SJCRH30 (cell line): ENCODE measurements at places on chromosomes 16 and 17. TPM values are rescaled to one million over a fixed set of nuclear protein-coding genes. Genes with fewer than 3 reads are reported as not detected.

ATP1B2 gene
- 0.04 and 0.10 TPM in 2 replicates for total RNA-seq

CLEC19A gene
- total RNA-seq = not detected in 2 replicates

EPX gene
- not detected in 2 replicates for total RNA-seq

CCT6B gene
- 0.46 and 0.79 TPM in 2 replicates for total RNA-seq

FBXW10B gene
- total RNA-seq = 0.10 and 0.12 TPM in 2 replicates

ABI3 gene
- total RNA-seq = 3.4 and 4.2 TPM in 2 replicates

TMEM204 gene
- total RNA-seq = 1.1 and 1.2 TPM in 2 replicates

MMP15 gene
- 3.5 and 3.9 TPM in 2 replicates for total RNA-seq

GRCh38 chr17:53765609-53766008 is 57.1 kb upstream of the KIF2B start:
- DNase-seq = no peak

- DNase-seq = no peak
These were observed 218.7 kb downstream of the XYLT1 start for GRCh38 chr16:17252064-17252463.

- no peak for DNase-seq
These were observed 112.9 kb downstream of the ANKRD11 start for GRCh38 chr16:89377453-89377848.

DNA sequence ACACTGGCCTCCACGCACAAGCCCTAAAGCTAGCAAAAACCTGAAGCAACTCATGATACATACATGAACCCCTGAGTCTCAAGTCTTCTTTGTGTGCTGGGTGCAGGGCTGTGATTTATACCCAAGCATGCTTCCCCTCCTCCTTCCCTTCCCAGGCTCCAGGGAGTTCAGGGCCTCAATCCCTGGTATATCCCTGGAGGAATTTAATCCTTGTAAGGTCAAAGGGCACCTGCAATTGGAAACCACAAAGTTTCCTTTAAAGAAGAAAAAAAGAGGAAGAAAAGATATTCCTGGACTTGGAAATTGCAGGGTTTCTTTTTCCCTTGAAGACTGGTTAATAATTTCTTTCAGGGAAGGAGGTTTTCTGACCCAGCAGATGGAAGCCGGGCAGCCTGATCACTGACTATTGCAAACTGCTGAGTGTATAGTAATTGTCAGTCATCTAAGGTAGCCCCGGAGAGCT is 182.3 kb downstream of the AATF start:
- DNase-seq = peak; percentile 51

- DNase-seq = no peak
These were observed 5.3 kb downstream of the PDK2 start for GRCh38 chr17:50100480-50100883.

GRCh38 chr16:74169687-74170376 is 126.8 kb upstream of the PSMD7 start:
- peak; percentile 1 for DNase-seq

DNA sequence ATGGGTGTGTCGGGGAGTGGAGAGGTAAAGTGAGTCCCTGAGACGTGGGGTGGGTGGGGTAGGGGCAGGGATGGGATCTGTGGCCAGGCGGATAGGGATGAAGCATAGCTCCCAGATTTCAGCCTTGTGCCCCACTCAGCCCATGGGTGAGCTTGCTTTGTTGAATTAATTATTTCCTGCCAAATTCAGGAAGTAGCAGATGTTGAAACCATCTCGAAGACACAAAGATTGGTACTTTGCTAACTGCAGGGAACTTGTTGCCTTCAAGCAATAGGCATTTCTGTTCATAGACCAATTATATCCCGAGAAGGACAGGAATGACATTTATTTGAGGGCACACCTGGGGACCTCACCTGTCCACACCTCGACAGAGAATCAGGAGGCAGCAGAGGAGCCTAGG is 11.0 kb upstream of the C16orf74 start:
- DNase-seq = no peak

DNA sequence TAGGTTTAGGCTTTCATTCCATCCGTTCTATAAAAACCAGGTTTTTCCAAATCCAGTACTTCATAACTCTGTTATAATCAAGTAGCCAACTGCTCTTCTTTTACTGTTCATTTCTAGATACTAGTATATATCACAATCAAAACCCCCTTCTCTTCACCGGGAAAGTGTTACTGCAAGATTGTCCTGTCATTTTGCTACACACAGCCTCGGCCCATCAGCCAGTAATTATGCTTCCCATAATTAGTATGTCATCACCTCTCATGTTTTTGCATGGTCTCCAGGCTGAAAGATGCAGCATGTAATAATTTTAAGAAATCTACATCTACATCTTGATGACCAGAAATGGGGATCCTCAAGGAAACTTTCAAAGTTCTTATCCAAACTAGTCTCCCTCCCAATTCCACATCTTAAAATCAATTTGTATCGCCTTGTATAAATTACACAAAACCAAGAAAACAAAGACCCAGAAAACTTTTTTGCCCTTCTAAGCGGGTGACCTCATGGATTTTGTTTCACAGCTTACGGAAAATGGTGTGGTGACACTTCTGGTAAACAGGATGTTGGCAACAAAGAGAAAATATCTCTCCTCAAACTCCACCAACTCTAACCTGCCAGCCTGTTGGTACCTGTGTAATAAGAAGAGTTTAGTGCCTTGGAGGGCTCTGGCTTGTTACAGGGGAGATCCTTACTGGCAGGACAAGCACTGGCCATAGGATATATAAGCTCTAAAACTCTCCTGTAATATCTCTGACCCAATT is 9.3 kb downstream of the TACO1 start:
- DNase-seq = no peak

- DNase-seq = peak; percentile 45
These were observed 11.8 kb upstream of the TEKT1 start for GRCh38 chr17:6843241-6843880.

- peak; percentile 76 for DNase-seq
These were observed 195.9 kb upstream of the CHMP6 start for GRCh38 chr17:80795754-80796153.

- DNase-seq = peak; percentile 54
These were observed 44.5 kb downstream of the LAT start for GRCh38 chr16:29029168-29029994.

- DNase-seq = no peak
These were observed 44.7 kb downstream of the IL21R start for GRCh38 chr16:27446721-27447120.

DNA sequence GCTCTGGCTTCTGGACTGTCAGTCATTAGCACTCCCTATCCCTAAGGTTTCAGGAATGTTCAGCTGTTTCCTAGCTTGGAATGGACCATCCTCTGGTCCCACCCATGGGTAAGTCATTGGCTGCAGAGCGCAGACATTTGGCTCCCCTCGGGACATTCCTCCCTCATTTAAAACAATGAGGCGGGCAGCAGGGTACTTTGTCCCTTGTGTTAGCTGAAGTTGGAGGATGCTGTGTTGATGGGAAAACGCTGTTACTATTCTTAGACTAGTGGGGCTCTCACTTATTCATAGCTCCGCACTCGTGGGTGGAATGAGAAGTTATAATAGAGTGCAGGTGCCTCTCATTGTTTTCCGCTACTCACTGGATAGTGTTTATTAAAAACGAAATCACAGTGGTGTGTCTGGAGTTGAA is 673.8 kb downstream of the WWOX start:
- DNase-seq = no peak

GRCh38 chr16:710500-711075 is 4.3 kb upstream of the METRN start:
- DNase-seq = peak; percentile 57

DNA sequence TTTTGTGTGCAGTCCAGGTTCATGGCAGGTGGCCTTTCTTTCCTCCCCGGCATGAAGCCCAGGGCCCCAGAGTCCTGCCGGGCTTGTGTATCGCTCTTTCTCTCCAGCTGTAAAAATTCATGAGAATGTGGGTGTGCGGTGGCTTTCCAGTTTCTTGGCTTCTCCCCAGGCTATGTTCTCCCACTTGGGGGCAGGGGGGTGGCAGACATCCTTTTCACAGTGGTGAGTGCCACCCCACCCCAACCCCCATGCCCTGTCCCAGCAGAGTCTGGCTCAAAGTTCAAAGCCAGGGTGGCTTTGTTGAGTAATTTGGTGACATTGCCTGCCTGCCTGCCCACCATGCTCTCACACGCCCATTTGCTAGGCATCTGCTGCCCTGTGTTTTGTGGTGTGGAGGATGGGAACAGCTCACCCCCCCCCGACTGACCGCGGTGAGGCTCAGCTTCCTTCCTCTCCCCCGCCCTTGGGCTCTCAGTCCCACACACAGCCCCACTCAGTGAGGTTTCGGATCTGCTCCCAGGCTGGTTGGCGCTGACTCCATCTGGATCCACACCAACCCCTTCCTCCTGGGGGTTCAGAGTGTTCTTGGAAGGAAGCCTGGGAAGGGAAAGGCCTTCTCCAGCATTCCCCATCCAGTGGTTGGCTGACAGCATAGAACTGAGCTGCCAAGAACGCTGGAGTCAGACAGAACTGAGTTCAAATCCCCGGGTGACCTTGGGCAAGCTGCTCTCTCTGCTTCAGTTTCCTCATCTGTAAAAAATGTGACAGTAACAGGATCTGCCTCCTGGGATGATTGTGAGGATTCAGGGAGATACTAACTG is 36.0 kb downstream of the CHD9 start:
- peak; percentile 11 for DNase-seq

GRCh38 chr16:58035356-58036170 is 10.0 kb downstream of the MMP15 start:
- no peak for DNase-seq
